Mucosa of descending colon (tissue), 3 donors: ENCODE measurements at places on chromosomes 12 and 14.
A peak's percentile ranks its signal among the peaks of the same experiment; 100 is the strongest.

GRCh38 chr14:89409961-89410360 is 7.1 kb downstream of the FOXN3 start:
- DNase-seq = no peak

- no peak for DNase-seq
These were observed 42.0 kb downstream of the MOK start for GRCh38 chr14:102262929-102263462.

DNA sequence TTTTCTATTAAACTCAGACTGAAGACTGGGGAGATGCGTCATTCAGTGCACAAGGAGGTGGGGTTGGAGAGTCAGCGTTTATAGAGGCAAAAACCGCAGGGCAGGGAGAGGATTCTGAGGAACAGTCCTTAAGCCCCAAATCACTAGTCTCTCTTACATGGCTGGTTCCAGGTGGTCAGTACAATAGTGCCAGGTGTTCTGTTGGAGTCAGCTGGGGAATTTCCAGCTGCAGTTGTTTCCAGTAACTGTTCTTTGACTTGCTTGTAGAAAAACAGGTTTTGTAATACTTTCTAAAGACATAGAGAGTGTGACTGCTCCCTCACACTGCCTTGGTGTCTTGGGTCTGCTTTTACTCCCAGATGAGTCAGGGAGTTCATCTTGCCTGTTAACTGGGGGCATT is 192.2 kb downstream of the TMTC3 start:
- DNase-seq = no peak

DNA sequence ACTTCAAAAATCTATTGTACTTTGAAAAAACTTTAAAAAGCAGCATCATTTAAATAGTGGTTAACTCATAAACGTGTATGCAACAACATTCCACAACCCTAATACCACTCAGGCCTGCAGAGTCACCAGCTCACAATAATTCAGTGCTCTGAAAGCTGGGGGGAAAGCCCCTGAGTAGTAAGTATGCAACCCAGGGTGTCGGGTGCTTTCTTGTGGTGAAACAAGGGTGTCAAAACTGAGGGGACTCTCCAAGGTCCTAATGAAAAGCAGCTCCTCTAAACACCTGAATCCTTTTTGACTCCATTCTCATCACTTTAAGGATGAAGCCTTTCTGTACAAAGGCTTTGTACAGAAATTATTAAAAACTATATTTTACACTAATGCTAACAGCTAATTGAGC is 33.7 kb downstream of the FGFR1OP2 start:
- DNase-seq = no peak

DNA sequence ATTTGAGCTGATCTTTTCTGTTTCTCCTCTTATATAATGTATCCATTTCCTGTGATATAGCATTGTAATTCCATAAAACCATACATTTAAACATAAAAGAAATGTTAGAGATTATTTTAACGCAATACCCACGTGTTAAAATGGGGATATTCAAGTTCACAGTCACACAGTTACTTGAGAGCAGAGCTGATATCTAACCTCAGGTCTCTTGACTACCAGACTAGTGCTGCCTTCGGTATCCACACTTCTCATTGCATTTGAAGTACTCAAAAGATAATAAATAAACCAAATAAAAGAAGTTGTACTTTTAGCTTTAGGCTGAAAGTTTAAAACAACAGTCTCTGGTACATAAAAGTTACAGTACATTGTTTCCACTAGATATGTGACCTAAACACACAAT is 2.9 kb downstream of the CLECL1 start:
- no peak for DNase-seq

- no peak for DNase-seq
These were observed 759.8 kb upstream of the MDGA2 start for GRCh38 chr14:48435221-48435620.

DNA sequence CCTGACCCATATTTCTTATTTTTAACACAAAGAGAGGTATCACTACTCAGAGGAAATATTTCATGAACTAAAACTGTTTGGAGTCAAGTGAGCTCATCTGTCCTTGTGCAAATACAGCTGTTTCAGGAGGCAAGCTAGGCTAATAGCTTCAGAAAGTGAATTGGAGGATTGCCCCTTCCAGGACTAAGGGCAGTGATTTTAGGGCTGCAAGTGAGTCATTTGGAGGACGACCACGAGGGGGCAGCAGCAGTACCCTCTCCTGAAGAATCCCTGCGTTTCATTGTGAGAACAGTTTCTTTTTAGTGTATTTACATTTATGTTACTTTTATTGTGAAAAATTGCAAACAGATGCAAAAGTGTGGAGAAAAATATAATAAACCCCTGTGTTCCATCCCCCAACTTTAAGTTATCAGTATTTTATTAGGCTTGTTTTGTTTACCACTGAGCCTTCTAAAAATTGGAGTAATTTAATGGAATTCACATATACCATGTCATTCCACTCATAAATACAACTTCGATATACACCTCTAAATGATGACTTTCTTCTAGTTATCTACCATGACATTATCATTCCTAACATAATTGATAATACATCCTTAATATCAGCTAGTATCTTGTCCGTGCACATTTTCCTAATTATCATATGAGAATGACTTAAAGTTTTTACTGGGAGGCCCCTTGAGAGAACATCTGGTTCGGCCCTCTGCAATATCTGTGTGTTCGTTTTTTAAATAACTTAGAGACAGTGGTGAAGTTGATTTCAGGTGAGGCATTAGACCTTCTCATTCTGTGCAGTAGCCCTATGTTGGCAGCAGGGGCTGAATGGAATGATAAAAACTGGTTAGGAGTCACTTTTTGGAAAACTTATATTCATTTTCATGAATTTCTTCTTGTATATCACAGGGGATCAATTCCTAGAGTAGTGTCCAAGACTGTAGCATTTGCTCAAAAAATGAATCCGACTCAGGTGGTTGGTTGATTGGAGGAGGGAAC is 13.7 kb downstream of the FOXJ2 start:
- peak; percentile 91 for DNase-seq

- no peak for DNase-seq
These were observed 75.3 kb upstream of the SYT10 start for GRCh38 chr12:33514893-33515292.

DNA sequence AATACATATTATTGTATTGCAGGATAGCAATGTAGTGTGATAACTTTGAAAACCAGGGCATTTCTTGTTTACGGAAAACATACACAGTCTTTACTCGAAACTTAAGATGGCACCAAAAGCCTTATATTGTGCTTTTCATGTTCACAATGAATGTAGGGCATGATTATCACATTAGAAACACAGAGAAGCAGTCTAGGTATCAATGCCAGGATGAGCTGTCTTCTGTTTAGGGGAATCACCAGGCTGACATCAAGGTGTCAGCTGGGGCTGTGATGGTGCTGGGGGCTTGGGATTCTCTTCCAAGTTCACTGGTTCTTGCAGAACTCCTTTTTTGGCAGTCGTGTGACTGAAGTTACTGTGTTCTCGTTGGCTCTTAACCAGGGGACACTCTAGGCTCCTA is 1067.3 kb downstream of the FLRT2 start:
- DNase-seq = no peak

DNA sequence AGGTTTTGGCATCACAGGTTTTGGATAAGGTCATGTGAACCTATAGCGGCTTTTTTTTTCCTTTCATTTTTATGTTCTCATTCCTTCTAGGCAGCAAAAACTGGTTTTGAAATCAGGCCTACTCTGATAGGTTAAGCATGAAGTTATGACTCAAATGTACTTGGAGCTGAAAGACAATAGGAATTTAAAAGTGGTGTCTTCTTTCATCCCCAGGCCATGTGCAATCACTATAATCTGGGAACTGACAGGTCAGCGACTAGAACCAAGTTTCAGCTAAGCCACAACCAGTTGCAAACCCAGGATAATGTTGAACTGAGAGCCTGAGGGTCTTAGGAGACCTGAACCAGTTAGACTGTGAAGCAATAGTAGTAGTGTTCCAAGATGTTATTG is 74.3 kb downstream of the ANO6 start:
- no peak for DNase-seq

- DNase-seq = no peak
These were observed 179.3 kb downstream of the PCNX1 start for GRCh38 chr14:71086567-71086966.

DNA sequence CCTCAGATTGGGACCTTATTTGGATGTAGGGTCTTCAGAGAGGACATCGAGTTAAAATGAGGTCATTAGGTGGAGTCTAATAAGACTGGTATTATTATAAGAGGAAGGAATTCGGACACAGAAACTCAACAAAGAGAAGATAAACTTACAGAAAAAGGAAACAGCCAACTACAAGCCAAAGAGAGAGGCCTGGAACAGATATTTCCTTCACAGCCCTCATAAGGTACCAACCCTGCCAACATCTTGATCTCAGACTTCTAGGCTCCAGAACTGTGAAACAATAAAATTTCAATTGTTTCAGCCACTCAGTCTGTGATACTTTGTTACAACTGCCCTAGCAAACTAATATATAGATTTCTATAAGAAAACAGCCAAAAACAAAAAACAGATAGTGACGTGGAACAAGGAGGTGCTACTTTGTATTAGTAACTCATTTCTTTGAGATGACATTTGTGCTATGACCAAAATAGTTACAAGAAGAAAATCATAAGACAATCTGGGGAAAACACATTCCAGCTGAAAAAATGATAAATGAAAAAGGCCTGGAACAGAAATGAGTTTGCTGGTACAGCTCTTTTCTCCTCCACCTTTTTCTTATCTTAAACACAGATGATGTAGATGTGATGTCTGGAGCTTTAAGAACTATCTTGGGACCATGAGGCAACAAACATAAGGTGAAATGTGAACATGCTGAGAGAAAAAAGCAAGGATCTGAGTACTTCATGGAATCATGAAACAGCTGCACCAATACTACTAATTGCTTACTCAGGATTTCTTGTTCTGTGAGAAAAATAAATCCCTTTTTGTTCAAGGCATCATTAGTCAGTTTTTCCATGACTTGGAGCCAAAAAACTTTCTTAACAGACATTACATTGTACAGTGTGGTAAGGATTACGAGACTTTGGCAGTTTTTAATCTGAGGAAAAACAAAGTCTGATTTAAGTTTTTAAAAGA is 243.2 kb downstream of the ANO6 start:
- DNase-seq = no peak

DNA sequence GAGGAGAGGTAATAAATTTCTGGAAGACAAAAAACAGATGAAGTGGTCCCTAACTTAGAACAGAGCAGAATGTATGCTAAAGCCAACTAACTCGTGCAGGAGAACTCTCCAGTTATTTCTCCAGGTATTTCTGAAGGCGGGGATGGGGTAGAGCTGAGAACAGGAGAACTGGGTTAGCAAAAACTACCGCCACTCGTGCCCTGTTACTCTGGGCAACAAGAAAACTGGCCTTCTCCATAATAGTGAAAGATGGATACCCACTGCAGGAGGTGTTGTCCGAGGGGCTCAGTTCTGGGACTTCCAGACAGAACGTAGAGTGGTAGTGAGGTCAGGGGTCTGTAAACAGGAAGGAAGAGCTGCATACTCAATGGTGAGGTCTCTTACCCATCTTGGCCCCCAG is 187.3 kb upstream of the FRMD6 start:
- no peak for DNase-seq

GRCh38 chr12:53333845-53334244 is 2.3 kb downstream of the SP7 start:
- no peak for DNase-seq

- no peak for DNase-seq
These were observed 144.2 kb downstream of the C12orf75 start for GRCh38 chr12:105474672-105475071.

DNA sequence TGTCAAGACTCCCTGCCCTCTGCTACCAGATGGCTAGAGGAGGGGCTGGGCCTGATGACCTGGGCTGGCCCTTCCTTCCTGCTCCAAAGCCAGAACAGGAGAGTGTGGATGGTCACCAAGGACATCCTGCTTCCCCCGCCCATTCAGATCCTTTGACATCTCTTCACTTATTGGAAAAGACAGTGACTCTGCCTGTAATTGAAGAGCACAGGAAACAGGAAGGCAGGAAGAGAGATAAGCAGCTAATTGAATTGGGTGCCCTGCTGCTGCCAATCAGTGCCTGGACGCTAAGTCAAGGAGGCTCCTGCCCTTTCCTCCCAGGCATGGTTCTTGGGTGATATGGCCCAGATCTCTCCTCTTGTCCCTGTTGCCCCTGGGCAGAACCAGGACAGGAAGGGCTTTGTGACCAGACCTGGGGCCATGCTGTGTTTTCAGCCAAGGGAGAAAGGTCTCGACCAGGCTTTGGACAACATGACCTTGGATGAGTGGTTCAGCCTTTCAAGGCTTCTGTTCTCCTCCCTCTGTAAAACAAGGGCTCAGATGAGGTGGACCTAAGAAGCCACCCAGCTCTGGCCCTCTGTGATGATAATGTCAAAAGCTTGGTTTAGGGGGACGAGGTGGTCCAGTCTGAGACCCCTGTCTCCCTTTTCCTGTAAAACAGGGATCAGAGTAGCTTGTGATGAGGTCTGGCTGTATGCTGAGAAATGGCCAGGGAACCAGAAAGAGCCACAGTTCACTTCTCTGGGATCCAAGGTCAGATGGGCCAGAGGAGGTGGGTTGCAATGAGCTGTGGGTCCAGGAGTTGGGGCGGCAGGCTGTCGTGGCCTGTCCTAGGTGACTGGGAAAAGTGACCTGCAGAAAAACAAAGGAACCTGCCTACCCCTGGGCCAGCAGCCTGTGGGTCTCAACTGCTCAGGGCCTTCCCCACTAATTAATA is 38.8 kb downstream of the FAM222A start:
- peak; percentile 21 for DNase-seq

DNA sequence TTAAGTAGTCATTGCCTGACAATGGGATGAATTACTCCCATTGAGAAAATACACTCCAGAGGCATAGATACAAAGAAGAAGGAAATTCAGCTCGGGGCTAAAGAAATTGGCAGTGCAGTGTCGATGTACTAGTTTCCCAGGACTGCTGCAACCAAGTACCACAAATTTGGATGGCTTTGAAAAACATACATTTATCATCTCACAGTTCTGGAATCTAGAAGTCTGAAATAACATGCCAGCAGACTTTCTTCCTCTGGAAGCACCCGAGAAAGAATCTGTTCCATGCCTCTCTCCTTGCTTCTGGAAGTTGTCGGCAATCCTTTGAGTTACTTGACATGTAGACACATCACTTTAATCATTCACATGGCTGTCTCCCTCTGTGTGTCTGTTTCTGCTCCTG is 101.9 kb downstream of the TMTC3 start:
- DNase-seq = no peak

- no peak for DNase-seq
These were observed 220.5 kb downstream of the CACNA1C start for GRCh38 chr12:2273288-2273687.
